ENCODE measurements at places on chromosomes 1 and 21. TPM values are rescaled to one million over a fixed set of nuclear protein-coding genes. Genes with fewer than 3 reads are reported as not detected.

The SLC41A1 gene
- total RNA-seq = 7.8 TPM

- DNase-seq = no peak
These were observed 9.6 kb downstream of the WRAP73 start for GRCh38 chr1:3640121-3640837.

- no peak for DNase-seq
These were observed 100.2 kb downstream of the HMCN1 start for GRCh38 chr1:185834371-185834905.

The WNT2B gene
- under 0.01 TPM for total RNA-seq

- DNase-seq = no peak
These were observed 126.3 kb upstream of the ATP1B1 start for GRCh38 chr1:168980180-168980579.

DNA sequence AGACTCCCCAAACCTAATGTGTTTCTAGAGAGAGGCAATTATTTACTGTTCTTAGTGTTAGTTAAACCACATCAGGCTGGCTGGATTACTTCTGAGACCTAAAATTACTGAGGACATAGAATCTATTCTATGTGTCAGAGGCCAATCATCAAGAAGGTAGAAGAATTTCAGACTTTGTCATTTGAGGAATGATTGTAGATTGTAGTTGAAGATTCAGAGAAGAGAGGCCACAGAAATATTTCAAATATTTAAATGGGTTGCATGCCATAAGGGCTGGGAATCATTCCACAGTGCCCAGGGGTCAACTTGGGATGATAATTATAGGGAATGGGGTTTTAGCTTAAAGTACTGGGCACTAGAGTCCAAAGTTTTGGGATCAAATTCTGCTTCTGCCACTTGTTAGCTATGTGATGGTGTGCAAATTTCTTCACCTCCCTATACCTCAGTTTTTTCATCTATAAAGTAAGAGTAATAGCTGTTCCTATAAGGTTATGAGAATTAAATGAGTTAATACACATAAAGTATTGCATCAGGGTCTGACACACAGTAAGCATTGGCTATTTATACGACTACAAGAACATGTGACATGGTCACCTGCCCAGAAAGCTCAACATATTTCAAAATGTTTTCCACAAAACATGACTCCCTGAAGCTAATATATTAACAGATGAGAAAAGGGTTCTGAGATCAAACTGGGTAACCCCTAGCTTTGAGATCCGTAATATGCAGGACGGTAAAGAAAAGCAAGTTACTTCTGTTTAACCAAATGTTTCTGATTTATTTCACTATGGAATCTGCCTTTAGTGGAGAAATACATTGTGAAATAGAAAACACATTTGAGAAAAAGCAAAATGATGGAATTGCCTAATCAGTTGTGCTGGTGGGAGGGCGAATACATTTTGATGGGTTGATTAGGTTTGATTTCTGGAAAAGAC, 69.7 kb upstream of the SPAG17 start:
- DNase-seq = no peak

The FASLG gene
- not detected for total RNA-seq

DNA sequence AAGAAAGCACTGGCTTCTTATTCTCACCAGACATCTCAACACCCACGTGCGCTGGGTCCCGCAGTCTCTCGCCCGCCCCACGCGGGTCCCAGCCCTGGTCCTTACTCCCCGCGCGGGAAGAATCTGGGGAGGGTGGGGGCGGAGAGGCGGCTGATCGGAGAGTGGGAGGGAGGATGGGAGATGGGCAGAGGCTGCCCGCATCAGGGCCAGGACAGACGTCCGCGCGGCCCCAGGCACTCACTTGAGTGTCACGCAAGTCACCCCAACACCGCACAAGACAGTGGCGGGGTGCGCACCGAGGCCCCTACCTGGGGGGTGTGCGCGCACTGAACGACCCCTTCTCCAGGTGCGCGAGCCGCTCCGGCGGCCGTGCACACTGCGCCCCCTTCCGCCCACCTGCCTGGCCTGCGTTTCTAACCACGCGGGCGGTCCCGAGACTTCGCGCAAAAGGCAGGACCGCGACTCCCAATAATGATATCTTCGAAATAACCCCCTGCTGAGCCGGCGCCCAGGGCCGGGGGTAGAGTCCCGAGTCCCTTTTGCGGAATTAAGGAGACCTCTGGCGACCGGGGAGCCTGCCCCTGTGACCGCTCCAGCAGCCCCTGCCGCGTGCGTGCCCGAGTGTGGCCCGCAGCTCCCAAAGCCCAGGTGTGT, 6.0 kb upstream of the SIM2 start:
- DNase-seq = no peak

The PPIAL4G gene
- under 0.01 TPM for total RNA-seq

The CAP1 gene
- total RNA-seq = 137 TPM

- no peak for DNase-seq
These were observed 4.8 kb upstream of the PDE9A start for GRCh38 chr21:42648606-42649005.

GRCh38 chr21:38267991-38268863, 11.4 kb downstream of the KCNJ15 start:
- no peak for DNase-seq

GRCh38 chr1:11134251-11134897, 34.7 kb upstream of the EXOSC10 start:
- no peak for DNase-seq

GRCh38 chr1:186534401-186534800, 73.5 kb upstream of the PDC start:
- no peak for DNase-seq

DNA sequence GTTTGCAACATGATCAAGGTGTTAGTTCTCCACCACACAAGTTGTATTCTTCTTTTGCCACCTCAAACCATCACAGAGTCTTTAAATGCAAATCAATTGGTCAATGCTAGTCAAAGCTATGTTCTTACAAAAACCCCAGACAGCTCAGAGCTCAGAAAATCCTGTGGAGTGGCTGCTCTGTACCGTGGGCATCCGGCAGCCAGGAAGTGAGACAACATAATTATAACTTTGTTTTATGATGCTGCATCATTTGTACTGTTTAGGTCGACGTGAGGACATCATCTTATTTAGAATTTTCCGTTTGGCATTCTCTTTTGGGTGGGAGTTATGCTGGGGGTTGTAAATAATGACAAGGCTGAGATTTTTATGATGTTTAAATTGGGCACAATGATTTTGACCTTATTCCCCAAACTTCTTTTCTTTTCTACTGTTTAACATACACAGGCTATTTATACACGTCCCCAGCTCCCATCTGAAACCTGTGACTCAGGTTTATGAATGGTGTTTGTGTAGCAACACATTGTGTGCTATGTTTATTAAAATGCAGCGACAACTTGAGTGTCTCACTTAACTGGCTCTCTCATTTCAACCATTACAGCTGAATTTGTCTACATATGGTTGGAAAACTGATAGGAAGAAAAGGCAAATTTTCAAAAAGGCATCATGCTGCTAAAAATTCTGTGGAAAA, 124.0 kb downstream of the CNIH3 start:
- DNase-seq = no peak

The CD1E gene
- not detected for total RNA-seq

DNA sequence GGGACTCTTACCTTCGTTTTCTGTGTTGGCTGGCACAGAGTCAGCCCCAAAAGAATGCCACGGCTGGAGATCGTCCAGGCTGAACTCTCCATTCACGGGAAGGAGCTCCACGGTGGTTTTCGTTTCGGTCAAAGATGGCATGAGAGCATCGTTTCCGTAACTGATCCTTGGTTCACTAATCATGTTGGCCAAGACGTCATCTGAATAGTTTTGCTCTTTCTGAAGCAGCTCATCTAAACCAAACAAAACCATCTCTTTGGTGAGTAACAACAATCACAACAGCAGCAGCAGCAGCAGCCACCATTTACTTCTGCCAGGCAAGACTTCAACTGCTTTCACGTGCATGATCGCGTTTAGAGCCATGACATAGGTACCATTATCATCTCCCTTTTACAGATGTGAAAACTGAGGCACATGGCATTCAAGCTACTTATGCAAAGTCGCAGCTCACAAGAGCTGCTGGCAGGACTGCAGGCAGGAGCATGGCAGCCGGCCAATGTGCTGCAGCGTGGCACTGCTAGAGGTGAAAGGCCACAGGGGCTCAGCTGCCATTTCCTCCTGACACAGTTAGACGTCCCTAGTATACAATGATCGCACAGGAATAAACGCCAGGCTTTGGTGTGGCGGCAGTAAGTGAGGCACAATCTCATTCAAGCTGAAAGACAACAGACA, 177.1 kb downstream of the GABPA start:
- DNase-seq = no peak

DNA sequence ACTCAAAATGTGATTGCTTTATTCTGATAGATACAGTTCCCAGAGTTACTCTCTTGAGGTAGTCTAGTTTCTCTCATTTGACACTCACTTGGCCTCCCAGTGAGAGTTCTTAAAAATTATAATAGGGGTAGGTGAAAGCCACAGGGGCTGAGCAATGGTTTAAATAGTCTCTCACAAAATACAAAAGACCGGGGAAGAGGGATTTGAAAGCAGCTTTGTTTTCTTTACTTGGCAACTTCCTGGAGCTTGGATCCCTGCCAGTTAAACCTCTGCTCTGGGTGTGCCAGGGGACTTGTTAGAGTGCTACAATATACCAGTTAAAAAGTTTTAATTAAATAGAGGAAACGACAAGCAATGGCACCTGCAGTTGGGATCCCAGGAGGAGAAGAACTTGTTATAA, 31.7 kb downstream of the OR13G1 start:
- no peak for DNase-seq

The SLC9A1 gene
- 6.7 TPM for total RNA-seq

The HSF2BP gene
- total RNA-seq = under 0.01 TPM

The CHI3L2 gene
- total RNA-seq = 0.54 TPM

DNA sequence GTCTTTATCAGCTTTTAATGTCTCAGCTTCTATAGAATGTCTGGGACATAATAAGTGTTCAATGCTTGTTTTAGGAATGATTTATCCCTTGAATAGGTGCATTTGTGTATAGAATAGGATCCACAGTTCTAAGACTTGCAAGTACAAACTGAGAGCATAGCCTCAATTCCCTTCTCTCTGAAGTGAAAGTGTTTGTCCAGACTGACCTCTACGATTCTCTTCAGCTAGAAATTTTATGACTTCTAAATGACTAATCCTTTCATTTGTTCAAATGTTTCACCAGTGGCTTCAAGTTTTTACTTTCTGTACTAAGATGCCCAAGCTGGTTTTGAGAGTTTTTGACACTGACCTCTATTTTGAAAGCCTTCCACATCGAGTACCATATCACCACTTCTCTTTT, 608.2 kb upstream of the ADGRL4 start:
- no peak for DNase-seq

GRCh38 chr1:56433056-56433577, 146.2 kb downstream of the PLPP3 start:
- DNase-seq = no peak

DNA sequence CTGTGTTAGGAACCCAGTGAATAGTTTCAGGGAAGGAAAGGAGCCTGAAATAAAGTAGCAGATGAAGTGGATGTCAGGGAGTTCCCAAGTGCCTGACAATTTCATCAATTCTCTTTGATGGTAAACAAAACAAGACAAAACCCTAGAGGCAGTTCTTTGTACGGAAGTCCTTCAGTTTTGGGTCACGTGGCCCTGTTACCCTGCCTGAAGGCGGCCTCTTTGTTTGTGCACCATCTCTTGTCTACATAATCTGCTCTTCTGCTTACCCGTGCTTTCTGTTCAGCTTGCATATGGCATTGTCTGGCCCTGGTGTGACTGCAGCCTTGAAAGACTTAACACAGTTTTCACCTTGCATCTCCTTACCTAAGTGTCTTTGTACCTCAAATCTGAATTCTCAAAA, 166.7 kb upstream of the DUSP10 start:
- no peak for DNase-seq

GRCh38 chr1:15023205-15023604, 130.3 kb upstream of the TMEM51 start:
- DNase-seq = no peak

DNA sequence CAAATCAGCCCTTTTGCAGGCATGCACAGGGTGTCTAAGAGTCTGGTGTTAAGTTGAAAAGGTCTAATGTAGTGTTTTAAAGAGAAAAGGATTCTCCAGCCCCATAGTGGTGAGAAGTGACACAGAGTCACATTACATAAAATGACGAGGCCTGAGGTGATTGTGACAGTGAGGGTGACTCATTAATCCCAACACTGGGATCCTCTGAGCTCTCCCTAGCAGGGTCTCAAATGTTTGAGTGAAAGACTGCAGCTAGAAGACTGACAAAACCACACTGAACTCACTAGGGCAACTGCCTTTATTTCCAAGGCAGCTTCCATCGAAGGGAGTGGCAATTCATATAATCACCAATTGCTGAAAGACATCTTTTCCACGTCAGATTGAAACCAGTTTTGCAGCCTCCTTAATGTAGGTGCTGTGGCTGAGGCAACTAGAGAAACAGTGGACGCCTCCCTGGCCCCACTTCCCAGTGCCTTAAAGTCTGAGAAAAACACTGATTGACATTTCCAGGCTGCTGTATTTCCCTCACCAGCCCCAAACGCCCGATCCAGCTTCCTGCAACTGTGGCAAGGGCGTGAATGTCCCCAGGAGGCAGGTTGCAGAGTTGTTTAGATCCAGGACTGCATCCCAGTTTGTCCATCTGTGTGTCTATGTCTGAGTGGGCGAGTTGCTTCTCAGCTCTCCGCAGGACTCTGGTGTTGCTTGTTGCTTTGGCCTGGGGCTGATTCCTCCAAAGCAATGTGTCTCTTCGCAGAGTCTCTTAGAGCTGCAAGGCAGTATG, 81.4 kb downstream of the RUNX1 start:
- no peak for DNase-seq

The STUM gene
- total RNA-seq = under 0.01 TPM

The RGS4 gene
- not detected for total RNA-seq

DNA sequence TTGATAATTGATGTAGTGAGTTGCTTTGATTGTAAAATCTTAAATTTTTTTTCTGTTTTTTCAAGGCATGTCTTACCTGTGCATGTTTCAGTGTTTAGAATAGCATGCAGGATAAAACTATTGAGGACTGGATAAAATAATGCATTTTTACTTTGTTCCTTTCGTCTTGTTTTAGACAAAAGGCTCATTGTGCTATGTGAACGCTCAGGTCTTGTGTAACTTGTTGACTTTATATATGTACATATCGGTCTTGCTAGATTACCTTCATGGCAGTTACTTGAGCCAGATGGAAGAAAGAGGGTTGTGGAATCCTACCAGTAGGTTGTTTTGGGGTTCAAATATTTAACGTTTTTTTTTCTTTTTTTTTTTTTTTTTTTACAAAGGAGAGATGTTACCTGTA, 7.0 kb downstream of the NFIA start:
- DNase-seq = no peak

GRCh38 chr1:199356561-199356960, 670.9 kb upstream of the NR5A2 start:
- DNase-seq = no peak
